Esophagus mucosa (tissue), 1 donor: ENCODE measurements at places on chromosomes 1 and 21. TPM values are rescaled to one million over a fixed set of nuclear protein-coding genes. Genes with fewer than 3 reads are reported as not detected.

Gene MMEL1
- 2.3 TPM for total RNA-seq

Gene SPRR2F
- total RNA-seq, result 198 TPM

Gene IL10
- total RNA-seq, result 0.84 TPM

Gene CACHD1
- 2.8 TPM for total RNA-seq

Gene CYP4Z1
- 0.72 TPM for total RNA-seq

Gene F3
- 18.4 TPM for total RNA-seq

Gene HCRTR1
- total RNA-seq, result not detected

Gene TFF3
- 2.3 TPM for total RNA-seq

Gene CFH
- total RNA-seq, result 33.9 TPM

Gene PLEKHG5
- 24.4 TPM for total RNA-seq
